ENCODE measurements at places on chromosomes 12 and 14. TPM values are rescaled to one million over a fixed set of nuclear protein-coding genes. Genes with fewer than 3 reads are reported as not detected.

DNA sequence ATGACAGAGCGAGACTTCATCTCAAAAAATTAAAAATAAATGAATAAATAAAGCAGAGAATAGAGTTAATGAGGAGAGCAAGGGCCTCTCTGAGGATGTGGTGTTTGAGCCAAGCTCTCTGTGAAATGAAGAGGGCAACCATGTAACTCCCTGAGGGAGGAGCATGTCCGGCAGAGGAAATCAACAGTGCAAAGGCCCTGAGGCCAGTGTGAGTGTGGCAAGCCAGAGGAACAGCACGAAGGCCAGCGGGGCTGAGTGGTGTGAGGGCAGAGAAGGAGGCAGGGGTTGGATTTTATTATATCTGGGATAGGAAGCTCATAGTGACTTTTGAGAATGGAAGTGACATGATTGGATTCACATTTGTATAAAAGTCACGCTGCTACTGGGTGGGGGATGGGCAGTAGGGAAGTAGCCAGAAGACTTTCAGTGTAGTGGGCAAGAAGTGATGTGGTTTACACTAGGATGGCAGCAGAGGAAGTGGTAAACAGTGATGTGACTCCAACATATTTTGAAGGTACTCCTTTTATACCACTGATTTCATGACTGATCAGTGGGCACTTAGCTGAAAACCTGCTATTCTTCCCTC lies 10.3 kb upstream of the LRP1-AS start:
- DNase-seq = no peak

Gene REM2
- total RNA-seq = 1.0 TPM

Gene TAPBPL
- 56.6 TPM for total RNA-seq

Gene OLR1
- total RNA-seq = 86.5 TPM
